ENCODE measurements at places on chromosomes 7 and 10.

- no peak for DNase-seq
These were observed 63.4 kb downstream of the HPSE2 start for GRCh38 chr10:99172128-99172738.

DNA sequence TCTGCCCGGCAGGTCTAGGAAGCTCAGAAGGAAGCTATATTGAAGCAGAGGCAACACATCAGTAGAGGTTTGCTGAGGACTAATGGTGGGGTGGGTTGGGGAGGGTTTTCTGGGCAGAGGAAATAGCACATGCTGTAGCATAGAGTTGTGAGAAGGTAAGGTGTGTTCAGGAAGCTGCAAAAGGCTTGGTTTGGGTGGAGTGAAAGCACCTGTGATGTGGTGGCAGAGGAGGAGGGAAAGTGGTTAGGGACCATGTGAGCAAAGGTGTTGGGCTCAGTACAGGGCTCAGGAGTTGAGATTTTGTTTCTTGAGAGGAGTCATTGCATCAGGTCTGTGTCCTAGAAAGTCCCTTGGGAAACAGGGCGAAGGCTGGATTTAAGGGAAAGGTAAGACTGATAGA is 294.6 kb downstream of the SORCS3 start:
- DNase-seq: no peak

DNA sequence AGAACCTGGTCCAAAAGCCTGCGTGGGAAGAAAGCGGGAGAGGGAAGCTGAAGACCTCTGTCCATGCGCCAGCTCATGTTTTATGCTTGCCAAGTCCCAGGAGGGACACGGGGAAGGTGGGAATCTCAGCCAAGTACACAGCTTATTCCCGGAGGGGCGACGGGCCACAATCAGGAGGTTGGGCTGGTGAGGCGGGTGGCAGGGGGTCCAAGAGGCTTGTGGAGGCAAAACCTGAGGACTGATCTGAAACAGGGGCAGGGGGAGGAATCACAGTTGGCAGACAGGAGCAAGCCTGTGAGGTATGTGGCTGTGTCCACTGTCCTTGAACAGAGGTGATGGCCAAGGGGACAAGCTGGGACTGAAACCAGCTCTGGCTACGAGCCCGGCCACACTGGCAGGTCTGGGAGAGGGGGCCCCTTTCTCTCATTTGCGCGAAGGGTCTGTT is 38.0 kb upstream of the LEP start:
- DNase-seq: no peak

GRCh38 chr10:17882557-17882956 is 69.2 kb upstream of the SLC39A12 start:
- DNase-seq: no peak

- no peak for DNase-seq
These were observed 29.4 kb upstream of the SGMS1 start for GRCh38 chr10:50653142-50653541.

GRCh38 chr7:55515569-55516279 is 56.6 kb downstream of the VOPP1 start:
- DNase-seq: no peak

DNA sequence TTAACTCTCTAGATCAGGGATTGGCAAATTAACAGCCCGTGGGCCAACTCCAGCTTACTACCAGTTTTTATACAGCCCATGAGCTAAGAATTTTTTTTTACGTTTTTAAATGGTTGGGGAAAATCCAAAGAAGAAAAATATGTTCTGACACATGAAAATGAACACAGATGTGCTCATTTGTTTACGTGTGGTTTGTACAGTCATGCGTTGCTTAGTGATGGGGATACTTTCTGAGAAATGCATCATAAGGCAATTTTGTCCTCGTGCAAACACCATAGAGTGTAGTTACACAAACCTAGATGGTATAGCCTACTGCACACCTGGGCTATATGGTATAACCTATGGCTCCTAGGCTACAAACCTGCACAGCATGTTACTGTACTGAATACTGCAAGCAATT is 8.3 kb upstream of the SMKR1 start:
- DNase-seq: no peak

- DNase-seq: no peak
These were observed 919.8 kb downstream of the GRID1 start for GRCh38 chr10:85446827-85447226.

GRCh38 chr7:22350466-22351328 is 6.3 kb downstream of the RAPGEF5 start:
- no peak for DNase-seq

- no peak for DNase-seq
These were observed 291.0 kb upstream of the KMT2E start for GRCh38 chr7:104723001-104723400.

DNA sequence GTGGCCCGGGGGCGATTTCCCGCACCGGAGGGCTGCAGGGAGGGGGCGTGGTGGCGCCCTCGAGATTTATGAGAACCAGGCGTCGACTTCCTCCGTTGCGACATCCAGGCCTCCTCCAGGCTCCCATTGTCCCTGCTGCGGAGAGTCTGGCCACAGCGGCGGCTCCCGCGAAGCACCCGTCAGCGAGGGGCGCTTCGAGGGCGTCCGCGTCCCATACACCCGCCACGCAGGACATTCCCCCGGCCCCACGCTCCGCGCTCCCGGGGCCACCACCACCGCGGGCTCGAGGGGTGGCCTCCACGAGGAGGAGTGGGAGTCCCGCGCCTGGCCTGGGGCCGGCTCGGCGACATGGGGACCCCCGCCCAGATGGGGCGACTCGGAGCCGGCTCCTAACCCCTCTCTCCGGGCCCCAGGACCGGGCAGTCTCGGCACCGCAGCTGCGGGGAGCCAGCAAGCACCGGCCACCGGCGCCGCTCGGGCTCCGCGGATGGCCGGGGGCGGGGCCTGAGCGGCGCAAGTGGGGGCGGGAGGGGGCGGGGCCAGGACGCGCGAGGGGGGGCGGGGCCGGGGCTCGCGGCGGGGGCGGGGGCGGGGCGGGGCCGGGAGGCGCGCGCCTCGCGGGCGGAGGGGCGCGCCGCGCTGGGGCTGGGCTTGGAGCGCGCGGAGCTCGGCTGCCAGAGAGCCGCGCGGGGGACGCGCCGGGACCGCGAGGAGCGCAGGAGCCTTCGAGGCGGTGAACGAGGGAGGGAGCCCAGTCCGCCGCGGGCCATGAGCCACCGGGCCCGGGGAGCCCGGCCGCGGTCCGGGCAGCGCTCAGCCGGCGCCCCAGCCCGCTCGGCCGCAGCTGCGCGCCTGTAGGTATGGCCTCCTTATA is at the start of gene SH2B2:
TSS of gene SH2B2 (plus strand) at position 632 of the 874 bp plus-strand sequence. CDS start 13,683 bp downstream, outside the sequence.
- DNase-seq: no peak

DNA sequence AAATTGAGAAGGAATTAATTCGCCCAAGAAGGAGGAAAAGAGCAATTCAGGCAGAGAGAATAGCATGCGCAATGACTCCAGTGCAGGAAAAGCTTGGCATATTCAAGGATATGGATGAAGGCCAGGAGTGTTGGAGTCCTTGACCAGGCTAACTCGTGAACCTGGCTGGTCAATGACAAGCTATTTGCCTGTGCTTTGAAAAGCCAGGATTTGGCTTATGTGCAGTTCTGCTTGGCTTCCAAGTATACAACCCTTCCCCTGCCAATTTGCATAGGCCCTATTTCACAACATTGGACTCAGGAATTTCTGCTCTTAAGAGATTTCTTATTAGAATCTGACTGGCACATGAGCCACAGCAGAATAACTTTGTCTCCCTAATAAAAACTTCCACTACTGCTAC is 72.3 kb upstream of the SP8 start:
- DNase-seq: no peak

Measured in T-helper 1 cell (primary cell).